ENCODE measurements at places on chromosomes 3 and 15.

- H3K27ac ChIP-seq = no peak overlapping the region
- no peak overlapping the region for H3K4me3 ChIP-seq
- H3K4me1 ChIP-seq = no peaks in the 10 kb centered on the region
These were observed 18.6 kb downstream of the ZIC1 start for GRCh38 chr3:147427746-147428145.

DNA sequence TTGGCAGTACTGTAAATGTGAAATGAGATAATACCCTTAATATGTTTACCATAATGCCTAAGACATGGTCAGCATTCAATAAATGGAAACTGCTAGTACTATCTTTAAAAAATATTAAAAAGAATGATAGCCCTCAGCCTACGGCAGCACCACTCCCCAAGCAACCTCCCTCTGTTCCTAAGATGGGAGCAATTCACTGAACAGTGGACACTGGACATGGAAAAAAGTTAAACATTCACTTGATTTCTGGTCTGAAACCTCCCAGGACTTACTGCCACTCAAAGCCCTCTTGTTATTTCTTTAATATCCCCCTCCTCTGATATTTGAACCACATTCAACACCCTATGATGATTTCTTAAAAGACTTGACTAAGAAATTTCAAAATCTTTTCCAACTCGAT lies 27.0 kb downstream of the NEK4 start:
- H3K27ac ChIP-seq = no peak overlapping the region
- H3K4me3 ChIP-seq = no peak overlapping the region
- no peaks in the 10 kb centered on the region for H3K4me1 ChIP-seq
- H3K36me3 ChIP-seq = peaks cover 18% of the 10 kb centered on the region

DNA sequence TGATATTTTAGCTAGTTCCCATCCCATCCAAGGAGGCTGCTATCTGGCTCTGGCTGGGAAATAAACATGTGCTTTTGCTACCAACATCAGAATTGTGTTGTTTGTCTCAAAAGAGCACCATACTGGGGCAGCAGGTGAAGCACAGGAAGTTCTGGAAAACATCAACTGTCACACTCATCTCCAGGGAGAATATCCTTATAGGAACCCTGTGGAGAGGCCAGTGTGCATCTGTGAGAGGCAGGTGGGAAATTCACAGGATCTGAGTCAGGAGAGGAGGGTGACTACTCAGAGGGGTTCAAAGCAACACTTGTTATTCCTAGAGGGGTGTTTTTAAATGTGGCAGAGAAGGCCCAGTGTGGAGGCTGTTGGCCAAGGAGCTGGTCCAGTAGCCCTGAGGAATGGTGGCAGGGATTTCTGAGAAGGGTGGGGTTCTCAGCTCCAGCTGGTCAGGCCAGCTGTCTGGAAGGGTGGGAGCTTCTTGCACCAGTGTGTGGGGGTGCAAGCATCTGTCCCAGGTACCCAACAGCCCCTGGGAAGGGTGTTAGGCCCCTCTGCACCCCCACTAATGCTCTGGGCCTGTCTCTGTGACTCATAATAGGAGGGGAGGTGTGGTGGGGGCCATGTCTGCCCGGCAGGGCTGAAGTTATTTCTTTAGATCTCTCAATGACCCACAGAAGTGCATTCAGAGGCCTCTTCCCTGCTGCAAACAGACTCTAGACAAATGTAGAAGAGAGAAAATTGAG lies 28.7 kb downstream of the RPSA start:
- no peak overlapping the region for H3K27ac ChIP-seq
- H3K27me3 ChIP-seq = peaks cover 4% of the 10 kb centered on the region
- peaks cover 2% of the 10 kb centered on the region for H3K4me1 ChIP-seq
- H3K4me3 ChIP-seq = no peak overlapping the region
- DNase-seq = no peak

DNA sequence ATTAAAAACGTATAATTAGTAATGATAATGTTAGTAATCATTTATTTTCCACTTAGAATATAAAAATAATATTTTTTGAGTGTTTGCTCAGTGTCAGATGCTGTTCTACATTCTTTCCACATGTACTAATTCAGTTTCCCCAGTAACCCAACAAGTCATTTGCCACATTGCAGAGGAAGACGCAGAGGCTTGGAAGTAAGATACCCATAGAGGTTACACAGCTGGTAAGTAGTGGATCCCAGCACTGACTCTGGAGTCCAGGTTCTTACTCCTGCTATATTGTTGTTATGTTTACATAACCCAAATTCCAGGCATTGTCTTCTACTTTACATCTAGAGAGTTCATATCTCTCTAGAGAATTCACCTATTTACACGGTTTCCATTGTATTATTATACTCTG lies 48.2 kb upstream of the MYO5C start:
- no peak overlapping the region for H3K27ac ChIP-seq
- no peak overlapping the region for H3K4me3 ChIP-seq
- DNase-seq = no peak
- peaks cover 6% of the 10 kb centered on the region for H3K4me1 ChIP-seq
- H3K36me3 ChIP-seq = peaks cover 7% of the 10 kb centered on the region

GRCh38 chr15:71455107-71455506 lies 339.8 kb downstream of the THSD4 start:
- H3K4me3 ChIP-seq = no peak overlapping the region
- H3K36me3 ChIP-seq = no peaks in the 10 kb centered on the region
- no peaks in the 10 kb centered on the region for H3K4me1 ChIP-seq
- H3K27me3 ChIP-seq = peaks cover 13% of the 10 kb centered on the region
- no peak overlapping the region for H3K27ac ChIP-seq

- DNase-seq = no peak
- H3K27me3 ChIP-seq = peaks cover 7% of the 10 kb centered on the region
- H3K36me3 ChIP-seq = no peaks in the 10 kb centered on the region
These were observed 7.9 kb upstream of the RTP3 start for GRCh38 chr3:46489875-46490274.

DNA sequence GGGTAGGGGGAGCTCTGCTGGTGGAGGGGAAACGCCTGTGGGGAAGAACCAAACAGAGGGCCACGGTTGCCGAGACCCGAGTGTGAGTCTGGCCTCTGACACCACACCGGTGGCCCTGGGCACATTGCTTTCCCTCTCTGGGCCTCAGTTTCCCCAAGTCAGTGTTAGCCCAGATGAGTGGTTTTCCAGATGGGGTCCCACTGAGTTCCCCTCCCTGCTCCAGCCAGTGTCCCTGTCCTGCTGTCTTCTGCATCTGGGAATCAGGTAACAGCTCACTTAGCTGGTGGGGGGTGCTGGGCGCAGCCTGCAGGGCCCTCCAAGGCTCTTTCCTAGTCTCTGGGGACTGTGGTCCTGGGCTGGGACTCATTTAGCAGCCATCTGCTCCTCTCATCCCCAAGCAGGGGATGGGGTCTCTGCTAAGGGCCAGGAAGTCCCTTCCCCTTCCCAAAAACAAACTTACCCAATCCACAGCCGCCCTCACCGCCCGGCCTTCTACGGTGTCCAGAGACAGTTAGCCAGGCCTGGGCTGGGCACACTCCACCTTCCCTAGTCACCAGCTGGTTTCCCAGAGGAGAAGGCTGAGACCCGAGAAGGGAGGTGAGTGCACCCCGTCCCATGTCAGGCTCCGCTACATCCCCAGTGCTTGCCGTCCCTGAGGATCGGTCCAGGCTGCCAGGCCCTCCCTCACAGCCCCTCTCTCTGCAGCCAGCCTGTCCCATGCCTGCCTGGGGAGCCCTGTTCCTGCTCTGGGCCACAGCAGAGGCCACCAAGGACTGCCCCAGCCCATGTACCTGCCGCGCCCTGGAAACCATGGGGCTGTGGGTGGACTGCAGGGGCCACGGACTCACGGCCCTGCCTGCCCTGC lies 676 bp downstream of the GP9 start:
- no peaks in the 10 kb centered on the region for H3K4me1 ChIP-seq
- peaks cover 3% of the 10 kb centered on the region for H3K27me3 ChIP-seq
- H3K27ac ChIP-seq = no peak overlapping the region
- no peak for DNase-seq
- H3K36me3 ChIP-seq = no peaks in the 10 kb centered on the region
- no peak overlapping the region for H3K4me3 ChIP-seq

GRCh38 chr15:57537488-57538264 lies 54.0 kb upstream of the MYZAP start:
- H3K4me3 ChIP-seq = no peak overlapping the region
- peaks cover 8% of the 10 kb centered on the region for H3K27me3 ChIP-seq
- H3K4me1 ChIP-seq = no peaks in the 10 kb centered on the region

- H3K36me3 ChIP-seq = no peaks in the 10 kb centered on the region
- no peak overlapping the region for H3K4me3 ChIP-seq
- H3K27ac ChIP-seq = no peak overlapping the region
- H3K27me3 ChIP-seq = no peaks in the 10 kb centered on the region
- DNase-seq = no peak
These were observed 185.5 kb upstream of the KCNMB2 start for GRCh38 chr3:178350763-178351162.

DNA sequence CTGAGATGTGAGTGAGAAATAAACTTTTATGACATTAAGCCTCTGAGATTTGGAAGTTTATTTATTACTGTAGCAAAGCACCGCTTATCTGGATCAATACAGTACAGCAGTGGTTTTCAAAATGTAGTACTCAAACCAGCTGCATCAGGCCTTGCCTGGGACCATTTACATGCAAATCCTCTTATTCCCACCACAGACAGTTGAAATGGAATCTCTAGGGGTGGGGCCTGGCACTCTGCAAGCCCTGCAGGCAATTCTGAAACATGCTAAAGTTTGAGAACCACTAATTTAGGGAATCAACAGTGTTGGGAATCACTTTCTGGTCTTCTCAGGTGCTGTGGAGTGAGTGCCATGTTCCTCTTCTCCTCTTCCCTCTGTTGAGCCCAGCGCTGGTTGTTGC lies 77.8 kb upstream of the TAMM41 start:
- H3K27me3 ChIP-seq = peaks cover 10% of the 10 kb centered on the region
- H3K4me1 ChIP-seq = no peaks in the 10 kb centered on the region
- H3K27ac ChIP-seq = no peak overlapping the region
- no peak overlapping the region for H3K4me3 ChIP-seq

DNA sequence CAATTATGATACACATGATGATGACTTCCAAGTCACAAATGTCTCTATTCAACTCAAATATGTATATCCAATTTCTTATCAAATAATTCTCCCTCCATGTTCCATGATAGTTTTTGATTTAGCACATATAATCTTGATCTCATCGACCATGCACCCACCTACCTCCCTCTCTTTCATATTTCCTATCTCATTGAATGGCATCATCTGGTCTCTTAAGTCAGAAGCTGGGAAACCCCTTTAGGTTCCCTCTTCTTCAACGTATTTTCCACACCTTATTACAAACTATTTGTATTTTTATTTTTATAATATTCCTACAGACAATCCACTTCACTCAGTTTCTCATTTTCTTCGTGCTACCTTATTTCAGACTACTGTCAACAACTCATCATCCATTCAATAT lies 56.9 kb upstream of the DPH6 start:
- H3K27ac ChIP-seq = no peak overlapping the region
- H3K4me1 ChIP-seq = no peaks in the 10 kb centered on the region
- H3K36me3 ChIP-seq = no peaks in the 10 kb centered on the region
- no peak overlapping the region for H3K4me3 ChIP-seq
- no peak for DNase-seq

DNA sequence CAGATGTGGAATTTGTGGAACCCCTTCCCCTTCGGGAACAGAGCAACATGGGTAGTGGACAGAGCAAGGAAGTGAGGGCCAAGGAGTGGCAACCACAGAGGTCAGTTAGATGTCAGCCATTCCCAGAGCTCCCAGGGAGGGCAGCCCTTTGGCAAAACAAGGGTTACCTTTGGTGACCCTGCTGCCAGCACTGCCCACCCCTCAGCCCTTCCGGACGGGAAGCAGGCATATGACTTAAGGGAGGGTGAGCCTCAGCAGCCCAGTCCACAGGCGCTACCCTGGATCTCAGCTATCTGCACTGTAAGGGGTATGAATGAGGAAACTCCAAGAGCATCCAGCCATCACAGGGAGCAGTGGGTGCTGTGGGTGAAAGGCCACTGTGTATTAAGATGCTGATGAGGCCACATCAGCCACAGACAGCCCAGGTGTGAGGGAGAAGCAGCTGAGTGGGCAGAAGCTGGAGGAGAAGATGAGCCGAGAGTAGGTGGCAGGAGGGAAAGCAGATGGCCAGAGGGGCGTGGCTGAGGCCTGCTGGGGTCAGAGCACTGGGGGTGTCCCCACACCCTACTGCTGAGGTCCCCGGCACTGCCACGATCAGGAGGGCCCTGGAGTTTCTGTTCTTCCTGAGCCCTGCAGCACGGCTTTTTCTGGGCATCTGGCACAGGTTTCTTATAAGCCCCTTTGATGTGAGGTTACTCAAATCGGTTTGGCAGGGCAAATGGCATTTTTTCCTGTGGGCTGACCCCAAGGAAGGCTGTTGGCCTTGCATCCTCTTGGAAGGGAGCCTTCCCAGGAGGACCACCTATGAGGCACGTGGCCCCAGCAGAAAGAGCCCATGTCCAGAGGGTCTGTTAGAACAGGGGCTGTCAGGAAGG lies 6.2 kb downstream of the PLA2G4D start:
- DNase-seq = no peak
- H3K4me3 ChIP-seq = no peak overlapping the region
- H3K27ac ChIP-seq = no peak overlapping the region
- H3K36me3 ChIP-seq = no peaks in the 10 kb centered on the region
- H3K27me3 ChIP-seq = peaks cover 11% of the 10 kb centered on the region
- peaks cover 10% of the 10 kb centered on the region for H3K4me1 ChIP-seq

GRCh38 chr3:123281406-123281805 lies 79.7 kb downstream of the SEC22A start:
- no peak overlapping the region for H3K4me3 ChIP-seq
- H3K27ac ChIP-seq = no peak overlapping the region

DNA sequence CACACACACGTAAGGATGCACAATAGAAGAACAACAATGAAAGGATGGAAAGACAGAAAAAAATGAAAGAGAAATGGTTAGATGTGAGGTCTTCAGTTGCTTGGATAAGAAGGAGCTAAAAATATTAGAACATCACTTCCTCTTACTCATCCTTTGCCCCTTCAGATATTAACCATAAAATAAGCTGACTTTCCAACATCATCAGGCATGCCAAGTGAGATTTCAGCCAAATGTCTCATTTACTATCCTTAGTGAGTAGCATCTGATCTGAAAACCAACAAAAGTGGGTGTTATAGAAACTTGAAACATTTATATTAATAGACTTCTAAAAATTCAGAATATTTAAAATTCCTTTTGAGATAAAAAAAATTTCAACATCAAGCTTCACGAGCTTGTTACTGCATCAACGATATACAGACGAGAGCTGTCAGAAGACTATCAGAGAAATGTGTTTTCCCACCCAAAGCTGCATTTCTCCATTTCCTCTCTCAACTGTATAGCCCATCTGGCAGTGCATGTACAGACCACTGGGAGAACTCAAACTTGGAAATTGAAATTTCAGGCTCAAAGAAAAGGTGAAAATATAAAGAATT lies 25.4 kb upstream of the LSAMP start:
- no peaks in the 10 kb centered on the region for H3K27me3 ChIP-seq
- H3K4me3 ChIP-seq = no peak overlapping the region
- H3K36me3 ChIP-seq = no peaks in the 10 kb centered on the region
- H3K4me1 ChIP-seq = no peaks in the 10 kb centered on the region
- H3K27ac ChIP-seq = no peak overlapping the region

GRCh38 chr3:115245438-115245837 lies 98.3 kb upstream of the ZBTB20 start:
- peaks cover 2% of the 10 kb centered on the region for H3K27me3 ChIP-seq
- H3K4me3 ChIP-seq = no peak overlapping the region
- H3K36me3 ChIP-seq = no peaks in the 10 kb centered on the region

Data from activated naive CD8-positive, alpha-beta T cell treated with anti-CD3 and anti-CD28 coated beads, Interleukin-2, amount 10 ng/mL, durations not matched to agents 7 days and 5 days (primary cell).